Activated CD8-positive, alpha-beta T cell treated with anti-CD3 and anti-CD28 coated beads, Interleukin-2, amount 10 ng/mL, durations not matched to agents 7 days and 5 days (primary cell): ENCODE measurements at places on chromosomes 1 and 21. TPM values are rescaled to one million over a fixed set of nuclear protein-coding genes. Genes with fewer than 3 reads are reported as not detected.
A peak's percentile ranks its signal among the peaks of the same experiment; 100 is the strongest.

CREG1 gene
- total RNA-seq = 7.3 TPM

LINGO4 gene
- total RNA-seq = 0.16 TPM

OR2T10 gene
- not detected for total RNA-seq

LIPI gene
- total RNA-seq = not detected

CFAP57 gene
- not detected for total RNA-seq

CNIH3 gene
- 2.5 TPM for total RNA-seq

UBE2U gene
- not detected for total RNA-seq

PKNOX1 gene
- total RNA-seq = 25.3 TPM

- no peaks in the 10 kb centered on the region for H3K27me3 ChIP-seq
- H3K4me1 ChIP-seq = peaks cover 15% of the 10 kb centered on the region
- H3K4me3 ChIP-seq = peak overlapping the region; percentile 56
- no peak overlapping the region for H3K27ac ChIP-seq
- peaks cover 73% of the 10 kb centered on the region for H3K36me3 ChIP-seq
These were observed 36.7 kb downstream of the CAPN2 start for GRCh38 chr1:223748773-223749733.

DNA sequence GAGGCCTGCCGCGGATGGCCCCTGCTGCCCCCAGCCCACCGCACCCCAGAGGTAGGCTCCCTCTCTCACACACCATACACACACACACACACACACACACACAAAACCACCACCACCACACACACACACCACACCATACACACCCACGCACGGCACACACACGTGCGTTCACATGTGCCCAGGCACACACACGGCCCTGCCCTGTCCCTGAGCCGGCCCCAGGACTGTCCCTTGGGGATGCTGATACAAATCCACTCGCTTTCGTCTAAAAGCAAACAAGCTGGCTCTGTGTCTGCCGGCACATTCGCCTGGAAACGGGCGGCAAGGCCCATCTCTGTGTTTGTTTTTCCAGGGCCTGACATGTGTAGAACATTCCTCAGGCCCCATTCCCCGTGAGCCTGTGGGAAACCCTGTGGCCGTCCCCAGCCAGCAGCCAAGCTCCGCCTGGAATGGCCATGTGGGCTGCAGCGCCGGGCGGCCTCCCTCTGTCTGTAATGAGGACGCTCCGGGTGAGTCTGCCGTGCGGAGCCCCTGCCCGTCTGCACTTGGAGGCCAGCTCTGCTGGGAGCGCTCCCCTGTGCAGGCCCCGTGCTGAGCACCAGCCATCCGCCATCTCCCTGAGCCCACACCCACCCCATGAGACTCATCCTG is 67.4 kb downstream of the DMRTB1 start:
- DNase-seq = no peak
- H3K27me3 ChIP-seq = no peaks in the 10 kb centered on the region
- H3K4me1 ChIP-seq = no peaks in the 10 kb centered on the region

DNA sequence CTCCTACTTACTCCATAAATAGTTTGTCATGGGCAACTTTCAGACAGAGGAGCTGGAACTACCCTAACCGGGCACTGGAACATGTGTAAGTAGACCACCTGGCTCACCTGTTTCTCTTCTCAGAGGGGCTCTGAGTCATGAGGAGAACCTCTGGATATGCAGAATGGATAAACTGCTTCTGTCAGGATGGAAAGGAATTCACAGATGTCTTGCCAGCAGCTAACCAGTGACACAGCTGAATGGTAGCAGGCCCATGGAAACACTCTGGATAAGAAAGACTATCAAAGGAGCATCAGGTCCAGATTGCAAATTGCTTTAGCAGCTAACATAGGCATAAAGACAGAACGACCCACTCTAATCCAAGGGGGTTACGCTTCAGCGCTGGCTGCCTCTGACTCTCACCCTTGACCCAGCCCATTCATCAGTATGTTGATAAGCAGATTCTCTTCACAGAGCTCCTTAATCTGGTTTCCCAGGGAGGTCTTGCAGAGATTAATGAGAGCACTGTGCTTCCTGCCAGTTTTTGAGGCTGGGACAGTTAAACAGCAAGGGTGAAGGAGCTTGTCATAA is 54.2 kb downstream of the HIVEP3 start:
- DNase-seq = no peak
- H3K36me3 ChIP-seq = no peaks in the 10 kb centered on the region
- H3K4me1 ChIP-seq = peaks cover 39% of the 10 kb centered on the region
- no peaks in the 10 kb centered on the region for H3K27me3 ChIP-seq
- no peak overlapping the region for H3K4me3 ChIP-seq

- H3K36me3 ChIP-seq = no peaks in the 10 kb centered on the region
- H3K4me3 ChIP-seq = no peak overlapping the region
- no peaks in the 10 kb centered on the region for H3K4me1 ChIP-seq
- DNase-seq = no peak
These were observed 25.9 kb downstream of the KIRREL1 start for GRCh38 chr1:158019171-158019868.

GRCh38 chr1:152111515-152111968 is 3.7 kb downstream of the TCHH start:
- H3K4me3 ChIP-seq = no peak overlapping the region
- H3K36me3 ChIP-seq = no peaks in the 10 kb centered on the region
- H3K27ac ChIP-seq = no peak overlapping the region
- H3K27me3 ChIP-seq = peaks cover 21% of the 10 kb centered on the region
- peaks cover 5% of the 10 kb centered on the region for H3K4me1 ChIP-seq

DNA sequence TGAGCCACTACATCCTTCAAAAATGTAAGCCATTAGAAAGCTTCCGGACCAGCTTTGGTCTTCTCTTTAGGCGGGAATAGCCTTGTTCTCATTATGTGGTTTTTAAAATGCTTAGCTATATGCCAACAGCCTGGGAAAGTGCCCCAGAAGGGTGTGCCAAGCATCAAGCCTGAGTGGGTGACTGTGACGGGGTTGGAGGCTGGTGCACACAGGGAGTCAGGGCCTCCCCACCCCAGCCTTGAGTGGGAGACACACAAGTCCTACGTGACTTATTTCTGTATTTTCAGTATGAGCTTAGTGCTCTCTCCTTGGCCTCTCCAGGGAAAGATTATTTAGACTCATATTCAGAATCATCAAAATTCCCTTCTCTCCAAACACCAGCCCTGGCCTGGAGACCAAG is 9.8 kb downstream of the UBASH3A start:
- H3K36me3 ChIP-seq = peaks cover 58% of the 10 kb centered on the region
- DNase-seq = no peak
- H3K4me1 ChIP-seq = peaks cover 70% of the 10 kb centered on the region
- H3K27ac ChIP-seq = peak overlapping the region; percentile 95

GRCh38 chr1:44591381-44591780 is 82.9 kb downstream of the TMEM53 start:
- no peaks in the 10 kb centered on the region for H3K27me3 ChIP-seq
- no peak for DNase-seq
- H3K36me3 ChIP-seq = no peaks in the 10 kb centered on the region

- DNase-seq = no peak
- no peak overlapping the region for H3K4me3 ChIP-seq
- peaks cover 17% of the 10 kb centered on the region for H3K4me1 ChIP-seq
These were observed 4.7 kb downstream of the MYSM1 start for GRCh38 chr1:58695206-58695605.

DNA sequence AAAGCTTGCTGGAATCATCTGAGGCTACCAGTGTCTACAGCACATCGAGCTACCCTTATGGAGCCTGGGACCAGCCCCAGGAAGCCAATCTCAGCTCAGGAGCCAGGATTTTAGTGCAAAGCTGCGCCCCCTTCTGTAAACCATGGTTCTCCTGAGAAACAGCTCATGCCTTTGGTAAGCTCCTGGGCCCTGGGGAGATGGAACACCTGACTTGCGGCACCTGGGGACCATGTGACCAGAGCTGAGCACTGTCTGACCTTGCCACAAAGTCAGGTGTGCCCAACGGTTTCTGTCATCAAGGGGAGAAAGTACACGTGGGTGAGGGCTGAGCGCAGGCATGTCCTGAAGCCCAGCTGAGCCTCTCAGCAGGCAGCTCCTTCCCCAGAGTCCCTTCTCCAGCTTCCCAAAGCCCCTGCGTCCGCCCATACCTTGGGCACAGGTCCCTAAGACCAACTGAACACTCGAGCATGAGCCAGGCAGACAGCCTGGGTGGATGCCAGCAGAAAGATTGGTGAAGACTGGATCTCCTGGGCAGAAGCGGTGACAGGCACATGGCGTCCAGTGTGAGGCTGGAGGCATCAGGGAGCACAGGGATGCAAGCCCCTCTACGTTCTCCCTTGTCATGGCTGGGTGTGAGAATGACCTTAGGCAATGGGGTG is 57.9 kb upstream of the TENT5B start:
- peaks cover 10% of the 10 kb centered on the region for H3K27me3 ChIP-seq
- no peaks in the 10 kb centered on the region for H3K4me1 ChIP-seq
- H3K36me3 ChIP-seq = no peaks in the 10 kb centered on the region

GRCh38 chr1:43621386-43621785 is 28.6 kb upstream of the KDM4A start:
- no peaks in the 10 kb centered on the region for H3K4me1 ChIP-seq
- H3K27me3 ChIP-seq = no peaks in the 10 kb centered on the region
- no peak for DNase-seq
- no peak overlapping the region for H3K27ac ChIP-seq

- no peak overlapping the region for H3K4me3 ChIP-seq
- no peak for DNase-seq
- no peak overlapping the region for H3K27ac ChIP-seq
These were observed 14.6 kb downstream of the ADSS2 start for GRCh38 chr1:244437086-244437468.
